D341Med (cell line): ENCODE measurements at places on chromosomes 12 and 14.

- DNase-seq: no peak
These were observed 170.5 kb downstream of the PIK3C2G start for GRCh38 chr12:18431771-18432170.

- DNase-seq: peak; percentile 34
These were observed 2.0 kb downstream of the EEA1 start for GRCh38 chr12:92927055-92927435.

DNA sequence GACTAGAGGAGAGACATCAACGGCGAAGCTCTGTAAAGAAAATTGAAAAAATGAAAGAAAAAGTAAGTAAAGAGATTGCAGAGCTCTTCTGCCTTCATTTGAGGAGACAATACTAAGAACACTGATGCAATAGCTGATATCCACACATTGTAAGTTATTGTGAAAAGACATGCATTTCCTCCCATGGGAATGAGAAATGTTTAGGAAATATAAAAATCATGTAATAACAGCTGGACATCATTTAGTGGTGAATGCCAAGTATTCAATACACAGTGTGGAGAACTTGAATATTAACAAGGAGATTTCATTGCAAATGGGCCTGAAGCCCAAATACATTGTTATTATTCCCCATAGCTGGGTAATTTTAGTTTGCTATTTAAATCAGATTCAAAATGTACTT is 179.2 kb downstream of the KICS2 start:
- DNase-seq: no peak

GRCh38 chr12:52956987-52957386 is 8.1 kb downstream of the KRT18 start:
- DNase-seq: peak; percentile 84

DNA sequence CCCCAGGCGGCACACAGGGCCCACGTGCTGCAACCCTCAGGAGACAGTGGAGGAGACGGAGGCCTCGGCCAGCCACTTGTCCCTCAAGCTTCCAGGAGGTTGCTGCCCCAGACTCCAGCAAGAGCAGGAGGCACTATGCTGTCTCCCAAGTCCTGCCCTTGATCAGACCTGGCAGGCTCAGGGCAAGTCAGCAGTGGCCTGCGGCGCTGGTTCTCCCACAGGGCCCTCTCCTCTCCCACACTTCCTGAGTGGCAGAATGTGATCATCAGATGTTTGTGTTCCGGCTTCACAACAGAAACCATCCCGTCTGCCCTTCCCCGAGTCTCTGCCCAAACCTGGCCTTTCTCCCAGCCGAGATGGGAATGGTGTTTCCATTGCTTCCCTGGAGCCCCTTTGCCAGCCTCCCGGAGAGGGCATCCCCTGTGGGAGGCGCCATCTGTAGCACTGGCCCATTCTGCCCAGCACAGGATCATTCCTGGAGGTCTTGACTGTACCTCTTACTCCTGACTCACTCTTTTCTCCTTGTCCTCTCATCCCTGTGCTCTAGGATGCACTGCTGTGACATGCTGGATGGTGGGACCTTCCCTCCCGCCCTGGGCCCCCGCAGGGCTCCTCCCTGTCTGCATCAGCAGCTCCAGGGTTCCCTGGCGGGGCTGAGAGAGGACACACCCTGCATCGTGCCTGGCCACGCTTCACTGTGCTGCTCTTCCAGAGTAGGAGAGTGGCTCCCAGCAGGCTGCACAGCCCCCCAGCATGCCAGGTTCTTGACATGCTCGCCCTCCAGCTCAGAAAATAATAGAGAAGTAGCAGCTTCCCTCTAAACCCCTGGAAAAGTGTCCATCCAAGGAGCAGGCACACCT is 114.7 kb upstream of the FKBP4 start:
- DNase-seq: no peak

- no peak for DNase-seq
These were observed 177.6 kb downstream of the ACSS3 start for GRCh38 chr12:81255456-81255855.

- DNase-seq: peak; percentile 64
These were observed 42.1 kb upstream of the CTDSP2 start for GRCh38 chr12:57888409-57889157.

DNA sequence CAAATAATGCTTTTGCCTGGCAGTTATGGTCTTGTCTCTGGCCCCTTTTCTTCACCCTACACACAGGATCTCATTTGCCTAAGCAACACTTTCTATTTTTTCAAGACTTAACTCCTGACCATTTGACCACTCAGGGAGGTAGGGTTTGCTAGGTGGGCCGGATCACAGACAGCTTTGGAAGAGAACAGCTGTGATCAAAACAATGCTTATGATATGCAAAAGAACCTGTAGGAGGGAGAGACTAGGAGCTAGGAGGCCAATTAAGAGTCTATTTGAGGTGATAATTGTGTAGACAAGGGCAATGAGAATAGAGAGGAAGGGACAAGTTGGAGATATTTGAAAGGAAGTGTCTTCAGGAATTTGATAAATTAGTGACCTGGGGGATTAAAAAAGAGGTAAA is 12.3 kb upstream of the DACT1 start:
- DNase-seq: no peak
